Activated T-cell treated with anti-CD3 and anti-CD28 coated beads, Interleukin-2, amount 50 U/mL, for 72 hours (primary cell): ENCODE measurements at places on chromosomes 7 and 10. TPM values are rescaled to one million over a fixed set of nuclear protein-coding genes. Genes with fewer than 3 reads are reported as not detected.

The BCL7B gene
- 64.7 TPM for total RNA-seq

The CHAT gene
- not detected for total RNA-seq

The ETV1 gene
- total RNA-seq = 1.1 TPM

- no peak for DNase-seq
- no peak overlapping the region for H3K4me3 ChIP-seq
- H3K27me3 ChIP-seq = peaks cover 14% of the 10 kb centered on the region
- no peaks in the 10 kb centered on the region for H3K4me1 ChIP-seq
- H3K36me3 ChIP-seq = no peaks in the 10 kb centered on the region
These were observed 6.2 kb upstream of the ACHE start for GRCh38 chr7:100901921-100902332.

DNA sequence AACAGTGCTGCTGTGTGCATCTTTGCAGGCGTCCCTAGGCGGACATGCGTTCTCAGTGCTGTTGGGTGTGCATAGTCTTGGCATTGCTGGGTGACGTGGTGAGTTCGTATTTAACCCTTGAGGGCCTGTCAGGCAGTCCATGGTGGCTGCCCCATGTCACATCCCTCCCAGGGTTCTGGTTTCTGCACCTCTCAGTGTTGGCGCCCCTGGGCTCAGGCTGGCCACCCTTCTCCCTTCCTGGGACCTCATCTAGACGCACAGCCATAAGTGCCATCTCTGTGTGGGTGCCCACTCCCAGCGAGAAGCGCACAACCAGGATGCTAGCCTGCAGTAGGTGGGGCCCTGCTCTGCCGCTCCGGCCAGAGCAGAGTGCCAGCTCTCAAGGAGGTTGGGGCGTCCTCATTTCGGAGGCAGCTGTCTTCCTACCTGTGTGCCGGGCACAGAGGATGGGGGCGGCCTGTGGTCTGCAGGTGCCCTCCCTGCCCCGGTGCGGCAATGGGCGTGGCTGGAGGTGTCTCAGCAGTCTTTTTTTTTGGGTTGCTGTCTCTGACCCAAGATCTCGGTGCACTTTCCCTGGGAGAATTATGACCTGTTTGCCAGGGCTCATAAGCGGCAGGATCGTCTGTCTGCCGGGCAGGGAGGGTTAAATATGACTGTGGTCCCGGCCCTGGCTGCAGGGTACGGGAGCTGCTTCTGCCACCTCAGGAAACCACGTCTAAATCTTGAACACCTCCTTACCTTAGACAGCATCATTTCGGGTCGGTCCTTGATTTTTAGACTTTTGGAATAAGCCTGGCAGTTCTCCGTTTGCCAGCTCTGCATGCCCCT, 6.5 kb downstream of the INPP5A start:
- H3K27me3 ChIP-seq = no peaks in the 10 kb centered on the region
- H3K27ac ChIP-seq = no peak overlapping the region
- no peak for DNase-seq
- H3K4me3 ChIP-seq = peak overlapping the region; percentile 83
- H3K4me1 ChIP-seq = peaks cover 80% of the 10 kb centered on the region

- no peak overlapping the region for H3K27ac ChIP-seq
- H3K36me3 ChIP-seq = peaks cover 2% of the 10 kb centered on the region
- peaks cover 45% of the 10 kb centered on the region for H3K4me1 ChIP-seq
- H3K4me3 ChIP-seq = no peak overlapping the region
- DNase-seq = no peak
- peaks cover 36% of the 10 kb centered on the region for H3K27me3 ChIP-seq
These were observed 128.3 kb downstream of the CUBN start for GRCh38 chr10:17001297-17001744.

DNA sequence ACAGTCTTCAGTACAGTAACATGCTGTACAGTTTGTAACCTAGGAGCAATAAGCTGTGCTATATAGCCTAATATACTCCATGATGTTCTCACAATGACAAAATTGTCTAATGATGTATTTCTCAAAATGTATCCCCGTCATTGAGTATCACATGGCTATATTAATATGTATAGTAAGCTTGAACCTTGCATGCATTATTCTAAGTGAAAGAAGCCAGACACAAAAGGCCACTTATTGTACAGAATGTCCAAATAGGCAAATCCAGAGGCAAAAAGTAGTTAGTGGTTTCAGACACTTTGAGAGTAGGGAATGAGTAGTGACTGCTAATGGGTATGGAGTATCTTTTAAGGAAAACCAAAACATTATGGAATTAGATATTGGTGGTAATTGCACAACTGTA, 545.1 kb downstream of the ATRNL1 start:
- H3K36me3 ChIP-seq = no peaks in the 10 kb centered on the region
- no peak overlapping the region for H3K27ac ChIP-seq
- no peaks in the 10 kb centered on the region for H3K27me3 ChIP-seq
- DNase-seq = no peak
- no peak overlapping the region for H3K4me3 ChIP-seq

- H3K36me3 ChIP-seq = no peaks in the 10 kb centered on the region
- H3K27ac ChIP-seq = peak overlapping the region; percentile 91
- H3K27me3 ChIP-seq = no peaks in the 10 kb centered on the region
- H3K4me3 ChIP-seq = peak overlapping the region; percentile 84
- DNase-seq = peak; percentile 35
- peaks cover 53% of the 10 kb centered on the region for H3K4me1 ChIP-seq
These were observed 557 bp downstream of the BAG3 start for GRCh38 chr10:119651514-119652360.

GRCh38 chr7:117401293-117402002, 25.8 kb downstream of the ASZ1 start:
- H3K27ac ChIP-seq = no peak overlapping the region
- no peaks in the 10 kb centered on the region for H3K4me1 ChIP-seq
- H3K36me3 ChIP-seq = no peaks in the 10 kb centered on the region

GRCh38 chr7:43482679-43483252, 100.1 kb upstream of the STK17A start:
- no peaks in the 10 kb centered on the region for H3K4me1 ChIP-seq
- H3K27ac ChIP-seq = no peak overlapping the region
- H3K27me3 ChIP-seq = peaks cover 9% of the 10 kb centered on the region
- DNase-seq = no peak
- H3K36me3 ChIP-seq = no peaks in the 10 kb centered on the region
- no peak overlapping the region for H3K4me3 ChIP-seq
